ENCODE measurements at places on chromosomes 7 and 10.

GRCh38 chr10:101441541-101442455 lies 87.8 kb downstream of the BTRC start:
- peak; percentile 37 for DNase-seq

DNA sequence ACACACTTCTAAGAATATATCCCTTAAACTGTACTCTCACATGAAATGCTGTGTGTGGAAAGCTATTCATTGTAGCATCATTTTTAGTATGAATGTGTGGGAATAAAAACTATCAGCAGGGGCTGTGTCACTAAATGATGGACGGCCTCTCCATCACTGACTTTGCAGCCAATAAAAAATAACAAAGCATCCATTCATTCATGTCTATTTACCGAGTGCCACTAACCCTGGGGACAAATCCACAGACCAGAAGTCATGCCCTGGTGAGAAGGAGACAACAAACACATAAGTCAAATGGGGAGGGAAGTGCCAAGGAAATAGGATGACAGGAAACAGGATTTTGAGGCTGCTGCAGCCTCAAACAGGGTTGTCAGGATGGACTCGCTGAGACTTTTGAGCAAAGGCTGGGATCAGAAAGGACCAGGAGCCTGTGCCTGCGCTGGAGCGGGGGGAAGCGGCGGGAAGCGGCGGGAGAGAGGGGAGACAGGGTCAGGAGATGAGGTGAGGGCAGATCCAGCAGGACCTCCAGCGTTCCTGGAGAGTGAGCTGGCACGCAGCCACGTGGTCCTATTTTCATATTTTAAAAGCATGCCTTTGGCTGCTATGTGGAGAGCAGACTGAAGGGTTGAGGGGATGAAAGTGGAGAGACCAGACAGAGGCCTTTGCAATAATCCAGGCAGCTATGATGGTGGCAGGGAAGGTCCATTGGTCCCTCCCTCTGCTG lies 2.2 kb upstream of the NOM1 start:
- no peak for DNase-seq

- no peak for DNase-seq
Measured at GRCh38 chr10:75240329-75241076, 4.7 kb upstream of the COMTD1 start.

DNA sequence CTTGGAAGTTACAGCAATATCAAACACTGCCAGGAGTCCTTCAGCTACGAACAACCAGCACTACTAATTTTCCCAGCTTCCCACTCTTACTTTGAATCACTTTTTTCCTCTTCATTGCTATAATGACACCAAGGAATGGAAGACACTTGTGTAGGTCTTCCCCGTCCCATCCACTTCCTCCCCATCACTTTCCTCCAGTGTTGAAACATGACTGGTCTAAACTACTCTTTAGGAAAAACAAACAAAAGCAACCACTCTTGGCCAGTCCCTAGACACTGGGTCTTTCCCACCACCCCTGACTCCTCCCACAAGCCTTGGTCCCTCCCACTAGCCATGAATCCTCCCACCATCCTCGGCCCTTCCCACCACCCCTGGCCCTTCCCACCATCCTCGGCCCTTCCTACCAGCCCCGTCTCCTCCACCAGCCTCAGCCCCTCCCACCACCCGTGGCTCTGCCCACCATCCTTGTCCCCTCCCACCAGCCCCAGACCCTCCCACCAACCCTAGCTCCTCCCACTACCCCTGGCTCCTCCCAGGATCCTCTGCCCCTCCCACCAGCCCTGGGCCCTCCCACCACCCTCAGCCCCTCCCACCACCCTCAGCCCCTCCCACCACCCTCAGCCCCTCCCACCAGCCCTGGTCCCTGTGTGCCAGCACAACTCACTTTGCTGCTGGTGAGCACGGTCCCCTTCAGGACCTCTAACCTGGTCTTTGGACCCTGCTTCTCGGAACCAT lies 68.5 kb downstream of the CXCL12 start:
- DNase-seq: no peak

GRCh38 chr7:91657483-91658071 lies 222.9 kb downstream of the MTERF1 start:
- peak; percentile 64 for DNase-seq

DNA sequence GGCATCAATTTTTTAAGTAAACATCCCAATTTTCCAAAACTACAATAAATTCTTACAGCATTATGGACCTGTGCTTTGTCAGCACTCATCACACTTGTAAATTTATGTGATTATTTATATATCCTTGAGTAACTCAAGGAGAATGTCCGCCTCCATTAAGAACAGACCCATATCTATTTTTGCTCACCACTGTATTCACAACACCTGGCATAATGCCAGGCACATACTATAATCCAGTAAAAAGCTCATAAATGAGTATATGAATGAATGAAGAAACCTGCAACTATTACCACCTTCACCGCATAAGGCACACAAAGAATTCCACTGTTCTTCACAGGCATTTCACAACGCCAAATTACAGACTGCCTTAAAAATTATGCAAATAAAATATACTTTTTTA lies 46.9 kb downstream of the MINDY3 start:
- DNase-seq: no peak

DNA sequence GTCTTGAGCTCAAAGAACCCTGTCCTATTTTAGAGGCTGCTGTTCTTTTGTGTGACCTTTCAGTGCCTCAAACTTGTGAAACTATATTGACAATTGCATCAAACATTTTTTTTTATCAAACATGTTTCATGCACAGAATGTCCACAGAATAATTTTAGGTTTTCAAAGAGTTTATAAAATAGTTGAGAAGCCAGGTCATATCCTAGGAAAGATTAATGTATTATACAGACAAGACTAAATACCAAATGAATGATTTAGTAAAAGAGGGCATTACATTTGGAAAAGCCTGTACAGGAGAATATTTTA lies 67.0 kb downstream of the CDK6 start:
- no peak for DNase-seq

GRCh38 chr7:4612939-4613841 lies 68.9 kb upstream of the FOXK1 start:
- DNase-seq: no peak

DNA sequence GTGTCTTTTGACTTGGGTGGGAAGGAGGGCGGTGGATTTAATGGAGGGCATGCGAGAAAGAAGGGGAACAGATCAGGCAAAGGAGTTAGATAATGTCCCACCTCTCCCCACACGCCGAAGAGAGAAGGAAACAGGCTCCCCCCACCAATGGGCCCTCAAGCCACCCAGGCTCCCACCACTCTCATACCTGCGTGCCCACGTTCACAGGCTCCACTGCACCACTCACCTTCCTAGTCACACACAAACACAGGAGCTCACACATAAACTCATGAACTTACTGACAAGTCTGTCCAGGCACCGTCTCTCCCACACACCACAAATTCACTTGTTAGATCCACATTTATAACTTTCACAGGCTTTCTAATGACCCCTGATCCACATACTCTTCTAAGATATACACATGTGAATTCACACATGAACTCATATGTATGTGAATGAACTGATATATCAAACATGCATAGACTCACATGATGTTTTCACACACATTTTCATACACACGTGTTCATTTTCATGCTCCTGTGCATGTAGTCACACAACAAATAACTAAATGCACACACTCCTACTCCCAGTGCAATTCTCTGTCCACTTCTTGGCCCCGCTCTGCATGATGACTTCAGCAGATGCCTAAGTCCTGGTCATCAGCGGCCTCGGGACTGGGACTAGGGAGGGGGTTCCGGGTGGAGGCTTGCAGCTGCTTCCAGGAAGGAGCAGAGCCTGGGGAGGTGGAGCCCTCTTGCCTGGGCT lies 1.5 kb downstream of the LZTS2 start:
- peak; percentile 81 for DNase-seq

- no peak for DNase-seq
Measured at GRCh38 chr7:97601931-97602457, 129.9 kb upstream of the TAC1 start.

DNA sequence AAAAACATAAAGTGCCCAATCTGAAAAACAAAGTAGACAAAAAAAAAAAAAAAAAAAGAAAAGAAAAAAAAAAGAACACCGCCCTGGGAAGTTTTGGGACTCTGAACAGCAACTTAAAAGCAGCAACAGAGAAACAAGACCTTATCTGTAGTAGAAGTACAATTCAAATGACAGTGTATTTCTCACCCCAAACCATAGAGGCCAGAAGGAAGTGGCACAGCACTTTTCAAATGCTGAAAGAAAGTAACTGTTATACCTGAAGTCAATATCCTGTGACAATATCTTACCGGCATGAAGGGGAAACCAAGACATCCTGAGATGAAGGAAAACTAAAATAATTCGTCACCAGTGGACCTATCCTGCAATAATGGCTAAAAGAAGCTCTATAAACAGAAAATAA lies 112.1 kb downstream of the DNAJC1 start:
- DNase-seq: no peak

GRCh38 chr10:56181607-56182006 lies 179.5 kb downstream of the ZWINT start:
- DNase-seq: no peak

GRCh38 chr10:52906046-52906445 lies 133.5 kb upstream of the MBL2 start:
- no peak for DNase-seq

GRCh38 chr10:13046851-13047528 lies 45.5 kb upstream of the CCDC3 start:
- no peak for DNase-seq

DNA sequence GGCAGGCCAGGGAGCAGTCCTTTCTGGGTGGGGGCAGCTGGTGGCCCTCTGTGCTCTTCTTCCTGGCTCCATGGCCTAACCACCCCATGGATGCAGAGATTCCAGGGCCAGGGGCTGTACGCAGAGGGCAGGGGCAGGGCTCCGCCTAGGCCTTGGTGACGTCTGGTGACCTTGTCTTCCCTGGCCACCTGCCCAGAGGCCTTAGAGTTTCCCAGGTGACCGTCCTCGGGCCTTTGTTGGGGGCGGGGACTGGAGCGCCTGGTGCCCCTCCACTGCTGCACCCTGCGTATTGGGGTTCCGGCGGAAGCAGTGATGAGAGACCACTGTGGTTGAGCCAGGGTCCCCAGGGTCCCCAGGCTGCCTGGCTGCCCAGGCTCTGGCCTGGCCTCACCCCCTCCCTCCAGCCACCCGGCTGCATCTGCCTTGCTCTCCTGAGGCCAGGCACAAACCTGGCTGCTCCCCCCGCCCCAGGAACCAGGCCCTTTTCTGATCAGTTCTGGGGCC lies 10.3 kb downstream of the PWWP2B start:
- no peak for DNase-seq

- no peak for DNase-seq
Measured at GRCh38 chr7:20393021-20393610, 62.4 kb downstream of the ITGB8 start.

- DNase-seq: peak; percentile 44
Measured at GRCh38 chr7:129969881-129970446, 17.2 kb upstream of the UBE2H start.

DNA sequence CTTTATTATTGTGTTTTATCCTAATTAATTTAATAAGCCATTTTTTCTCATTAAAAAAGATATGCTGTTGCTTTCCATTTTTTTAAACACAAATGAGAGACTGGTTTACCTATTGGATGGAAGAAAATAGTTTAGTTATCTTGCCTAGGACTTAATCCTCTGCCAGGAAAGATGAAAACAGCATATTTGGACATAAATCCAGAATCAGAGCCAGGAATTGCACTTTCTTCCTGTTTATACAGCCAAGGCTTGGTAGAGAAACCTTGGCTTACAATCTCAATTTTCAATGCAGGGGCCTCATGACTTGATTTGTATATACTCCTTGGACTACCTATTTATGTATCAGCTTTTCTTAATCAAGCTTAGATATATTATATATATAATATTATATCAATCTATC lies 618.8 kb upstream of the SEMA3D start:
- DNase-seq: no peak

DNA sequence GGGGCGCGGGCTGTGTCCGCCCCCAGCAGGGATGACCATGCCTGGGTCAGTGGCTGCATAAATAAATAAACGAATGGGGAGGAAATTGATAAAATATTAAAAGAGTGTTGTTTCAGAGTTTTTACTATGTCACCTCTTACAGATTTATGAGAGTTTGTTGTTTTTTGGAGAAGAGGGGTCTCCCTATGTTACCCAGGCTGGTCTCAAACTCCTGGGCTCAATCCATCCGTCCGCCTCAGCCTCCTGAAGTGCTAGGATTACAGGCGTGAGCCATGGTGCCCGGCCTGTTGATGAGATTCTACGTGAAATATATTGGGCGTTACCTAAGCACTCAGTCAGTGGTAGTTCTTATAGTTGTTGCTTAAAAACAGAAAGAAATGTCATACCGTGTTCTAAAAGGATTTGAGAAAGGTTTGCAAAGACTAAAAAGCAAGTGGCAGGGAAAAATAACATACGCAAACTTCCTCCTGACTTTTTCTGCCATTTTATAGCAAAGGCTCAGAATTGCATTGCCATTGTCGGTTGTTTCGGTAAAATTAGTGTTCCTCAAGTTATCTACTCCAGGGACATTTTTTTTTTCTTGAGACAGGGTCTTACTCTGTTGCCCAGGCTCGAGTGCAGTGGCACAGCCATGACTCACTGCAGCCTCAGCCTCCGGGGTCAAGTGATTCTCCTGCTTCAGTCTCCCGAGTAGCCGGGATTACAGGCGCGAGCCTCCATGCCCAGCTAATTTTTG lies 39.5 kb upstream of the FOXK1 start:
- no peak for DNase-seq

DNA sequence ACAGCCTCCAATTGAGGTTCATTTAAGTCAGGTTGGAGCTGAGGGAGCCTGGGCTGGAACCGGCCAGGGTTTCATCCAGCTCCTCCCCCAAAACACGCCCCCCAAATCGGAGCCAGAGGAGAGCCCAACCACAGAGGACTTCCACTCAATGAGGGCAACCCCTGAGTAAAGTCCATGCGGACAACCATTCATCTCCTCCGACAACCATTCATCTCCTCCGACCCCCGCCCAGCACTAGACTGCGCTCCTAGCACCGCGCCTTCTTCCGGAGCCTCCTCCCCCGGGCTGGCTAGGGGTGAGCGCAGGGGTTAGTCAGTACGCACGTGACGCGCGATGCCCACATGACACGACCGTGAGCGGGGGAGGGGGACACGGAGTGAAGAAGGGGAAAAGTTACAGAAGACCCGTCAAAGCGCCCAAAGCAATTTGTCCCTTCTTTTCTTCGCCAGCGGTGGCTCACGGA lies 1.4 kb downstream of the MAGI2 start:
- peak; percentile 40 for DNase-seq

DNA sequence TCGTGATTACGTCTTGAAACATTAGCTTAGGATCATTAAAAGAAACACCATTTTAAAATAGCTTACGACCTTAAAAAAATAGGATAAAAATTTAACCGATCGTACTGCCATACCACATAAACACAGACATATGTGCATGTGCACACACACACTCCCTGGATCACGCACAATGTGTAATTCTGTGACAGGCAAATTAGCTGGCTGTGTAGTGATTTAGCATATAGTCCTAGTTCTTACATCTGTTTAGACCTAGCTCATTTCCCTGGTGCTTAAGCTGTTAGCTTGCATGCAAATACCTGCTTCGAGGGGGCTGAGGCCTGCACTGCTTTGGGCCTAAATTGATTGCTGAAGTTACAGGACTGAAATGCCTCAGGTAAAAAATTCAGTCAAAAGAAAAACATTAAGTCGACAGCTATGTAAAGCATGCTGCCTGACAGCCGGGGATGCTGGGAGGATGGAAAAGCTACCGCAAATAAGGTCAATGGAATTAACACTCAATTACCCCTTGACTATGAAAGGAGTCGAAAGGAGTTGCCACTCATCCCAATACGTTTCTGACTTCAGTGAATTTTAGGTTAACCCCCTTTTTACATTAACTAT lies 267.1 kb upstream of the FZD8 start:
- no peak for DNase-seq

GRCh38 chr10:88983206-88983605 lies 7.4 kb upstream of the FAS start:
- no peak for DNase-seq

- DNase-seq: no peak
Measured at GRCh38 chr7:85114342-85114741, 72.5 kb downstream of the SEMA3D start.

- DNase-seq: no peak
Measured at GRCh38 chr7:99782012-99782953, 1.7 kb downstream of the CYP3A4 start.

Measured in GM04503 (cell line).